MCF 10A (cell line): ENCODE measurements at places on chromosomes 3 and 15. TPM values are rescaled to one million over a fixed set of nuclear protein-coding genes. Genes with fewer than 3 reads are reported as not detected.
A peak's percentile ranks its signal among the peaks of the same experiment; 100 is the strongest.

Gene GOLGA8T
- 0.59 and 0.61 TPM in 2 replicates for total RNA-seq

Gene CDHR4
- total RNA-seq: 0.44 and 1.1 TPM in 2 replicates

Gene CTXND1
- total RNA-seq: not detected in 2 replicates

Gene NR2E3
- total RNA-seq: 0.49 and 0.56 TPM in 2 replicates

Gene TUSC7
- not detected in 2 replicates for total RNA-seq

Gene CHRM5
- total RNA-seq: not detected in 2 replicates

Gene STAB1
- total RNA-seq: not detected in 2 replicates

Gene CCDC191
- 3.8 and 5.2 TPM in 2 replicates for total RNA-seq

Gene ADAMTS9
- 0.86 and 1.8 TPM in 2 replicates for total RNA-seq

Gene KIF15
- total RNA-seq: 5.6 and 10.6 TPM in 2 replicates

DNA sequence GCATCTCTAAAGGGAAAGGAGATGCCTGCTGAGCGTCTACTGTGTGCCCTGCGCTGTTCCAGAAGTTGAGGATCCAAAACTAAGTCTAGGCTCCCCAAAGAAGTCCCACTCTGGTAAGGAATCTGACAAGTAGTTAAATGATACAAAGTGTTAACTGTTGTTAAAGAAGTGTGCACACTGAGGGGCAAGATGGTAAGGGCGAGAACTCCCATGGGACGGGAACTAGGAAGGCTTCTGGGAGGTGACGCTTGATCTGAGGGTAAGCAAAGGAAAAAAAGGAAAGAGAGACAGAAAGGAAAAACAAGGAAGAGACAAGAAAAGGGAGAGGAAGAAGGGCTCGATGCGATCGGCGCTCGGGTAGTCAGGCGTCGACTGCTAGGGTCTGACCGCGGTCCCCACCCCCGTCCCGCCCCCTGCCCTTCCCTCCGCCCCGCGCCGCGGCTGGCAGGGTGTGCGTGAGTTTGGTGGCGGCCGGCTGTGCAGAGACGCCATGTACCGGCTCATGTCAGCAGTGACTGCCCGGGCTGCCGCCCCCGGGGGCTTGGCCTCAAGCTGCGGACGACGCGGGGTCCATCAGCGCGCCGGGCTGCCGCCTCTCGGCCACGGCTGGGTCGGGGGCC is at the start of gene LACTB:
LACTB (plus strand) TSS at position 480 of the 620 bp plus-strand sequence; CDS start at position 491, 11 bp downstream.
- DNase-seq: peak; percentile 89

DNA sequence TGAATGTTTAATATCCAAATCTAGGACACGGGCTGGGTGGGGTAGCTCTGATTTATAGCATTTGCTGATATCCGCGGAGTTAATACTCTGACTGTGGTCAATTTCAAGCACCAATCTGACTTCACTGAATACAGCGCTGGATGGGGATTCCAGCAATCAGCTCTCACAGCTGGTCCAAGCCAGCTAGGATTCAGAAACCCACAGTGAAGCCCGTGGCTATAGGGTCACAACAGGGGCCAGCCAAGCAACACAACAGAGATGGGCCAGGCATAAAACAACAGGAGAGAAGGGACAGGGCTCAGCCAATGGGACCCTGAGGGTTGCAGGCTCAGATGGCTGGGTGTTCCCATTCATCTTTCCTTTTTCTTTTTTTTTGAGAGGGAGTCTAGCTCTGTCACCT is 5.4 kb upstream of the LMAN1L start:
- no peak for DNase-seq

GRCh38 chr15:101242160-101242998 is 9.5 kb downstream of the CHSY1 start:
- DNase-seq: peak; percentile 23

- DNase-seq: peak; percentile 99
These were observed 123.0 kb upstream of the SPRED1 start for GRCh38 chr15:38129531-38130204.

- DNase-seq: no peak
These were observed 13.1 kb upstream of the ALCAM start for GRCh38 chr3:105353485-105354161.

- DNase-seq: no peak
These were observed 209.5 kb downstream of the SATB1 start for GRCh38 chr3:18215639-18216038.

DNA sequence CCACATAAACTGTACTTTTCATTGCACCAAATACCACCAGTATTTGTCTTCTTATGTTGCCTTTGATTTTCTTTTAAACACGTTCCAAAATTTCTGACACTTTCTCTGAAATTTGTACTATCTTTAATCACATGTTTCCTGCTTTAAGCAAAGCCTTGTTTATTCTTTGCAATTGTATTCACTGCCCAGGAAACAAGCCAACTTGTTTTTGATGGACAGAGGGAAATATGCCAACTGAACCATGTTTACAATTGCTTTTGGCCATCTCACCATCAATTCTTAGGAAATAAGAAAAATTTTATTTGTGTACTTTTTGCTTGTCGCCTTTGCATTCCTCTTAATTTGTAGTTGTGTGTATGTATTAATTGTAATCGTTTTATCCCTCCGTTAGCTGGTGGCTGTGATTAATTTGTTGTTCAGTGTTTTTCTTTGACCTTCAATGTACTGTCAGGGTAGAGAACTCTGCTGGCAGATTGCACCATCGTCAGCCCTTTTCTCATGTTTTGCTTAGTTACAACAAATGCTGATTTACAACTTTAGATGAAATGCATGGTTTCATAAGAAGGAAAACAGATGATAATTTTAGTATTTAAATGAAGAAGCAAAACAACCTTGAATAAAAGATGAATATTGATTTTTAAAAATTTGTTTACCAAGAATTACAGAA is 19.4 kb upstream of the FEZF2 start:
- DNase-seq: no peak

GRCh38 chr3:20054549-20054987 is 14.3 kb downstream of the KAT2B start:
- peak; percentile 100 for DNase-seq

DNA sequence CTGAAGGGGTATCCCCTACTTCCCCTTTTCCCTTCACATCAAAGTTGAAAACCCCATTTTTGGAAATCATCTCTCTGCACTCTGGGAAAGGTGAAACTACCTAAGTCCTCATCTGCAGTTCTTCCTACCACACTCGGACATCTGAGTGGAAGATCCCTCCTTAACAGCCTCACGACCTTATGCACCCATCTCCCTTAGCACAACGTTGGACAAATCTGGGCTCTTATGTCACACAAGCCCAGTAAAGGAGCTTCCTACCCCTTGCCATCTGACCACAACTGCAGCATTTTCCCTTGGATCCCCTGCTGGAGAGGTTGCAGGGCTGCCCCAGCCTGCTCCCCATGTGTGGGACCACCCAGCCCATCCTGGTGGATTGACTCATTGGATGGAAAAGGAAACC is 252.1 kb upstream of the ST8SIA2 start:
- DNase-seq: no peak

DNA sequence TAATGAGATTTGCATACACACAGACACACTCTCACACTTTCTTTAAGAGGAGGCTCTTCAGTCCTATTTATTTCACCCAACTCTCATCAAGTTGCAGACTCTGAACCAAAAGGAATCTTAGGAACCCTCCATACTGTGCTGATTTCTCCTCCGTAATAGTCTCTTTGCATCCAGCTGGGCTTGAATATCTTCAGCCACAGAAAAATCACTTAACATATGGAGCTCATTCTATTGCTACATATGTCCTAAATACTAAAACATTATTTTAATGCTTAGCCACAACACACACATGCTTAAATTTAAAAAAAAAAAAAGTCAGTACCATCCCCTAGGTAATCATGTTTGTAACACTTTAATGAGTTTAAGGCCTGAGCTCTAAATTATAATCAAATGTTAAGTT is 287.5 kb upstream of the CNTN6 start:
- DNase-seq: no peak

GRCh38 chr3:129393271-129393670 is 35.2 kb downstream of the EFCAB12 start:
- no peak for DNase-seq

- DNase-seq: no peak
These were observed 105.6 kb downstream of the ARNT2 start for GRCh38 chr15:80509800-80510199.

GRCh38 chr15:86439614-86440013 is 359.9 kb downstream of the AGBL1 start:
- no peak for DNase-seq

- no peak for DNase-seq
These were observed 287.3 kb upstream of the UBE2E1 start for GRCh38 chr3:23518441-23518840.

DNA sequence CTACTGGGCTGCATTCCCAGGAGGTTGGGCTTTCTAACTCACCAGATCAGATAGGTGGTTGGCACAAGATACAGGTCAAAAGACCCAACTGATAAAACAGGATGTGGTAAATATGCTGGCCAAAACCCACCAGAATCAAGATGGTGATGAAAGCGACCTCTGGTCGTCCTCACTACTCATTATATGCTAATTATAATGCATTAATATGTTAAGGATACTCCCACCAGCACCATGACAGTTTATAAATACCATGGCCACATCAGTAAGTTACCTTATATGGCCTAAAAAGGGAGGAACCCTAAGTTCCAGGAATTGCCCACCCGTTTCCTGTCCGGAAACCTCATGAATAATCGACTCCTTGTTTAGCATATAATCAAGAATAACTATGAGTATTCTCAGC is 31.6 kb downstream of the CFAP44 start:
- DNase-seq: no peak

GRCh38 chr3:49327485-49327884 is 12.4 kb downstream of the USP4 start:
- peak; percentile 37 for DNase-seq

DNA sequence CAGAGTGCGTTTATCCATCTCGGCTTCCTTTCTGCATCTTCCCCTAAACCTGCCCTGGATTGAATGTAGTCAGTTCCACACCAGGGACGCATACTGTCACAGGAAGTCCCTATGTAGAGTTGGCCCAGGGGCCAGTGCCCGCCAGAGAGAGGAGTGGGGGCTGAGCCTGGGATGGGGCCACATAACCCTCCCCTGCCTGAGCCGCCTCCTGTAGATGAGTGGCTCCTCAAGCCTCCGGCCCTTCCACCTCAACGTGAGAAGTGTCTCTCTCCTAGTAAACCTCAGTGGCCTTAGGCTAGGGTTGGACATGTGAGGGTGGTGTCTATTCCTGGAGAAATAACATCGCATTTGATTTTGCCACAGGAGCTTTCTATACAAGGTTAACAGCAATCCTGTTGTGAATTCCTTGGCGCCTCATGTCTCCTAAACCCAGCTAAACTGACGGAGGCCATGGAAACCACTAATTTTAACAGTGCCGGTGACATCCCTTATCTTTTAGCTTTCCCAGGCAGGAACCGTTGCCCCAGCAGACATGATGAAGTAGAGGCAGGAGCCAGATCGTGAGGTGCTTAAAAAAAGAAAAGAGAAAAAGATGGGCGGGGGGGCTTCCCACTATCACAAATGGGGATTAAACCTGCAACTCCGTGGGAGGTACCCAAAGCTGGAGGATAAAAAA is 171.1 kb downstream of the CHDH start:
- no peak for DNase-seq

DNA sequence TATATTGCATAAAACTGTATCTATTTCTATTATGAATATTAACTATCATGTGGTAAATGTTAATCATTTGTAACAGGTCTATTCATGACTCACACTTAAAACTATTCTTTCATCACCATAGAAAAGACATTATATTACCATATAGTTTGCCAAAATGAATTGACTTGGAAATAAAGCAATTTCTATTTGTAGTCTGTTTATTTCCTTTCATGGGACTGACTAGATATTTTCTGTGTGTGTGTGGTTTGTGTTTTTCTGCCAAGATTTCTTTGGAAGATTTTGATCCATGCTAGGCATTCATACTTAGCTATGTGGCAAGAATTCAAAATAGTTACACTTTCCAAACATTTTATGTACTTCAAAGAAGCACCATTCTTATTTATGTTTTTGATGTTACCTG is 522.5 kb upstream of the AGTR1 start:
- DNase-seq: no peak

DNA sequence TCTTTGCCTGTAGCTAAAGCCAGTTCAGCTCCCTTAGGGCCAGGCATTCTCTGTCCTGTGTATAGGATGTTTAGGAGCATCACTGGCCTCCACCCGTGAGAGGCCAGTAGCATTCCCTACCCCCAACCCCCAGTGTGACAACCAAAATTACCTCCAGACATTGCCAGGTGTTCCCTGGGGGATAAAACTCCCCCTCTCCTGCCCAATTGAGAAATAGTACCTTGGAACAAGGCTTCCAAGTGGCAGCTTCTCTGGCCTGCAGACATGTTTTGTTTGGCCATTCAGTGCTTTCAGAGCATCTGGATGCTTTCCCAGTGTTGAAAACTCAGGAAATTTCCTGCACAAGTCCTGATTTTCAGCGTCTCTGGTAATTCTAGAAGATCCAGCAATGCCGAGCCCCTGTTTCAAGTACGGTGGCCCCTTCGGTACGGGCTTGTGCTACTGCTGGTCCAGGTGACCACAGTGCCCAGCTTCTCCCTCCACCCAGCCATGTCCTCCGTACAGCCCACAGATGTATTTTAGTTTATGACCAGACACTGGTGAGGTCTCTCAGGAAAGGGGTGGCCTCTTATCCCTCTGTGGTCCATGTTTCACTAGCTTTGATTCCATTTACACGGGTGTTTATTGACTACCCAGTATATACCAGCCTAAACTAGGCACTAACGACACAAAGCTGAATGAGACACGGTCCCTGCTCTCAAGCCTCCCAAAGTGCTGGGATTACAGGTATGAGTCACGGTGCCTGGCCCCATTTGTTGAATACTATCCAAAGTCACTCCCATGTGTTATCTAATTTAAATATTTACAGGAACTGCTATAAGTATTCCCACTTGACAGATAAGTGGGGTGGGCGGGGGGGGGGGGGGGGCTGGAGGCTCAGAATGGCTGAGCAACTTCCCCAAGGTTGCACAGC is 125.4 kb upstream of the RAD18 start:
- peak; percentile 79 for DNase-seq
